ENCODE measurements at places on chromosomes 5 and 9.

GRCh38 chr9:7823651-7824050 lies 24.1 kb upstream of the DMAC1 start:
- DNase-seq, result no peak

GRCh38 chr9:25119041-25119440 lies 559.2 kb downstream of the TUSC1 start:
- DNase-seq, result no peak

DNA sequence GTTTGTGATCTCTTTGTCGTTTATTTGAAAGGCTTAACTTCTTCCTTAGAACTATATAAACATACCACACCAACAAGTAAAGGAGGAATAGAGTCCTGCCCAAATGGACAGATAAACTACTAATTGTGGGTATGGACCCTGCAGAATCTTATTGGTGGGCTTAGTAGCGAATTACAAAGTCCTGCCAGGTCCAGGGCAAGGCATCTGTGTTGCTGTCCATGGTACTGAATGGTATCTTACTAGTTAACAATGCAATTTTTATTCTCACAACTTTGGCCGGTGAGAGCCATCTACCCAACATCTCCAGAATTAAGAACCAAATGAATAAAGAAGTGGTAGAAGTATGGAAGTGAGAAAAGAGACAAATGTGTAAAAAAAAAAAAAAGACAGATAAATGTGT lies 1782.4 kb upstream of the WWC1 start:
- DNase-seq, result no peak

DNA sequence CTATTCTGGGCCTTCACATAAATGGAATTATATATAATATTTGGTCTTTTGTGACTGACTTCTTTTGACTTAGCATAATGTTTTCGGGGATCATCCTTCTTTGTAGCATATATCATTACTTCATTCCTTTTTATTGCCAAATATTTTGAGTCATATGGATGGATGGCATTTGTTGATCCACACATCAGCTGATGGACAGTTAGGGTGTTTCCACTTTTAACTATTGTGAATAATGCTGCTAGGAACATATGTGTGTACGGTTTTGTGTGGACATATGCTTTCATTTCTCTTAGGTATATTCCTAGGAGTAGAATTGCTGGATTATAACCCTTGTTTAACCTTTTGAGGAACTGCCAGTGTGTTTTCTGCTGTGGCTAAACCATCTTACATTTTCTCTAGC lies 249.6 kb downstream of the FANCC start:
- DNase-seq, result no peak

- no peak for DNase-seq
Observed at GRCh38 chr9:34797367-34797766, 87.4 kb upstream of the CCL21 start.

- no peak for DNase-seq
Observed at GRCh38 chr5:138654281-138654867, 79.2 kb upstream of the HSPA9 start.

GRCh38 chr5:55471468-55471867 lies 63.3 kb downstream of the PLPP1 start:
- DNase-seq, result no peak

- DNase-seq, result no peak
Observed at GRCh38 chr9:137325799-137326198, 23.7 kb upstream of the NRARP start.

DNA sequence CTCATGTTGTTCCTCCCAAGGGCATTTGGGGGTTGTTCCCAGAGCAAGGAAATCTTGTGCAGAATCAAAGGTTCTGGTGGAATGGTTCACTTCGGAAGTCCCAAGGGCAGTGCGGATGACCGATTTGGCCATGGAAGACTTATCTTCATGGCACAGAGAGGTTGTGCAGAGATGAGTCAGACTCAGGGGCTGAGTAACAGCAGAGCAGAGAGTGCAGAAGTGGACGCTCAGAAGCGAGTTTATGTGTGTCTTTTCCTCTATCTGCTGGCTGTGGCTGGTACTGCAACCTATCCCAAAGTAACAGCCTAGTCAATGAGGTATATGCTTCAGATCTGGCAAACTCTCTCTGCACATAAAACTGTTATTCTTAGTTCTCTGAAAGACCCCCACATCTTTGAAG lies 118.1 kb downstream of the DPYSL3 start:
- DNase-seq, result peak; percentile 44

- DNase-seq, result no peak
Observed at GRCh38 chr9:93589688-93590087, 13.3 kb downstream of the PHF2 start.

DNA sequence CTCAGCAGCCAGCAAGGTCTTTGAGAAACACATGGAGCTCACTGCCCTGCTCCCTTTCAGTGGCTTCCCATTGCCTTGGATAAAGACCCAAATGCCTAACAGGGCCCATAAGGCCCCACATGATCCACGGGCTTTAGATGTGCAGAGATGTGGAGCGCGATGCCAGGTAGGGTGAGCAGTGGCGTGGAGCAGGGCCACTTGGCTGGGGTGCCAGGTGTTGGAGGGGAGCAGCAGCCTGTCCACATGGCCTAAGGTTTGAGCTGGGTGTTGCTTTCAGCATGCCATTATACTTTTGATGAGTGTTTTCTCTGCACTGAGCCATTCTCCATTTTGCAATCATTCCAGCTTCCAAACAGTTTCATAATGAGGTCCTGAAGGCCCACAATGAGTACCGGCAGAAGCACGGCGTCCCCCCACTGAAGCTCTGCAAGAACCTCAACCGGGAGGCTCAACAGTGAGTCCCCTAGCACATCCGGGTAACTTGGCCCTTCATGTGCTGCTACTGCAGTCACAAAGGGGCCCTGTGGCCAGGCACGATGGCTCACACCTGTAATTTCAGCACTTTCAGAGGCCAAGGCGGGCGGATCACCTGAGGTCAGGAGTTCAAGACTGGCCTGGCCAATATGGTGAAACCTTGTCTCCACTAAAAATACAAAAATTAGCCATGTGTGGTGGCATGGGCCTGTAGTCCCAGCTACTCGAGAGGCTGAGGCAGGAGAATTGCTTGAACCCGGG lies 11.1 kb downstream of the GLIPR2 start:
- DNase-seq, result no peak

DNA sequence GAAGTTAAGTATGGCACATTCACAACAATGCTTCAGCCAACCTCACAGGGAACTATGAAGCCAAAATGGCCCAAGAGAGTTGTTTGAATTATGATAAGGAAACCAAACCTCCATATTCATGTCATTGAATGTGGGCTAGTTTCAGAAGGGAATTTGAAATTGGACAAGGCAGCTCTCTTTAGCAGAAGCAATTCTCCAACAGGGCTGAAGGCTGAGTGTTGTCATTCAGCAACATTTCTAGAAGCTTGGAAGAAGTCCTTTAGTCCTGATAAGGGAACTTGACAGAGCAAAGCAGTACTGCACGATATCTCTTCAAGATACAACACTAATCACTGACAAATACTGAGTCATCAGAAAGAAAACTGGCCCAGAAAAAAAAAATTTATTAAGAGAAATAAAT lies 115.4 kb downstream of the SLC25A46 start:
- no peak for DNase-seq

DNA sequence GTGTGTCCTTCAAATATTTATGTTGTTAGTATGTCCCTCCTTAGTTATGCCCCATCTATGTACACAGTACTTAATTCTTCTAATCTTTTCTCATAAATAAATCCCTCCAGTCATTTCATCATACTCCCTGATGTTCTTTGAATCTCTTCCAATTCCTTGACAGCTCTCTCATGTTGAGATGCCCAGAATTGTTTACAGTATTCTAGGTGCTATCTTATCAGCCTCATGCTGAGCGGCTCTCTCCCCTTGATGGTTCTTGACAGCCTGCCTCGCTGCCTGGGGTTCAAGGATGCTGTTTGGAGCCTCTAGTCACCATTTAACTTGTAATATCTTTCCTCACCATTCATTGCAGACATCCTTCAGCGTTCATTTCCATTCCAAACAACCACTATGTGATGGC lies 799.2 kb downstream of the BRINP1 start:
- DNase-seq, result no peak

DNA sequence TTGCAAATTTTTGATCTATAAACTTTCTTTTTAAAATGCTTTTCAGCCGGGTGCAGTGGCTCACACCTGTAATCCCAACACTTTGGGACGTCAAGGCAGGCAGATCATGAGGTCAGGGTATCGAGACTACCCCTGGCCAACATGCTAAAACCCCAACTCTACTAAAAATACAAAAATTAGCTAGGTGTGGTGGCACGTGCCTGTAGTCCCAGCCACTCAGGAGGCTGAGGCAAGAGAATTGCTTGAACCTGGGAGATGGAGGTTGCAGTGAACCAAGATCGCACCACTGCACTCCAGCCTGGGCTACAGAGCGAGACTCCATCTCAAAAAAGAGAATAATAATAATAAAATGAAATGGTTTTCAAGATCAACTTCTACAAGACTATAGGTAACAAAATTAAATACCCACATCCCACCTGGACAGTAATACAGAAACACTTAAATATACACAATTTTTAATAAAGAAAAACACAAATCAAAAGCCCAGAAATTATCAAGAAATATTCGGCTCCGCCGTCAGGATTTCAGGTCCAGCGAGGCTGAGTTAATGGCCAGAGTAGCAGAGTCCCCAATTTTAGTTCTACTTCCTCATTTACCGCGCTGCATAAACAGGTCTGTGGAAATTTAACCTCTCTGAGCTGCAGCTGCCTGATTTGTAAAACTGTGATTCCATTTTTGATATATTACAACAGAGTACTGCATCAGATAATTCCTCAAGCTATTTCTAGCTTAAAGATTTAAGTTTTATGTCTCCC lies 4.0 kb downstream of the TUT7 start:
- no peak for DNase-seq

Measured in GM04503 (cell line).